ENCODE measurements at places on chromosomes 1 and 21.

DNA sequence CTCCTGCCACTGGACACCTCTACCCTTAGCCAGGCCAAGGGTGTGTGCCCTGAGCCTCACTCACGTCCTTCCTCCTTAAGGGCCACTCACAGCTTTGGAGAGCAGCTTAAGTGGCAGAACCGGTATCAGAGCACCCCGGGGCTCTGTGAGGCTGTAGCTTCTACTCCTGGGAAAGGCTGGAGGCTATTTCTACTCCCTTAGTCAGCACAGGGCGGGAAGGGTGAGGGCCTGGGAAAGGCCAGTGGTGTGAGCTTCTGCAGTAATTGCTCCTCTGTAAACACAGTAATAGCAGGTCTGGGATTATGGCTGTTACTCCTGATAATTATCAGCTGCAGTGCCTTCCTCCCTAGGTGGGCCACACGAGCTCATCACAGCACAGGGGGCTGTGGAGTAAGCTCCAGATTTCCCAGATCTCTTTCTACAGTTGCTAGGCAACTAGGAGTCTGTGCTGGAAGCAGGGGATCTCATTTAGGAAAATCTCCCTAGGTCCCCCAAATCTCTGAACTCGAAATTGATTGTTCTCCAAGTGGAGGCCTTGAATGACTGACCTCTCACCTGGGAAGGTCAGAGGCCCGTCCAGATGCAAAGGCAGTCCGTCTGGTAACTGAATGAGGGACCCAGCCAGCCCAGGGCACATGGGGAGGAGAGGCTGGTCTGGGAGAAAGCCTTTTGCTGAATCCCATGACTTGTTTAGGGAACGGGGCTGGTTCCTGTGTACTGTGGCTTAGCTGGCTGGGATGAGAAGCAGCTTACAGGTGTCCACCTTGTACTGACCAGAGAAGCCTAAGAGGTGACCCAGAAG, 29.3 kb downstream of the IER5 start:
- no peak for DNase-seq

- no peak for DNase-seq
Observed at GRCh38 chr1:219347921-219348391, 174.3 kb downstream of the LYPLAL1 start.

DNA sequence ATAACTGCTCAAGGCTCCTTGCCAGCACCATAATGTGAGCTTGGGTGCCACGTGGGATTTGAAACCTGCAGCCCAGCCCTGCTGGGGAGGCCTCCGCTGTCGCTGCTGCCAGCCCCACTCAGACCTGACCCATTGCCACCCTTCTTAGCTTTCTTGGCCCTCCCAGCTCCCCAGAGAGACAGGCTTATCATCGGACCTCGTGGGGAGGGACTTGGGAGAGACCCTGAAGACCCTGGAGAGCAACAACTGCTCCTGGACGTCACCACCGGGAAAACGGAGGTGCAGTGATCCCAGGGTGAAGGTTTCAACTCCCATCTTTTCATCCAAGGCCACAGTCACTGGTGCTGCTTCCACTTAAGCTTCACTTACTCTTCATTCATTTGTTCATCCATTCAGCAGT, 596.1 kb downstream of the PTPRU start:
- DNase-seq: no peak

- DNase-seq: no peak
Observed at GRCh38 chr1:218575079-218575478, 229.9 kb downstream of the TGFB2 start.

GRCh38 chr1:6497215-6497866, 5.9 kb upstream of the PLEKHG5 start:
- no peak for DNase-seq

- DNase-seq: no peak
Observed at GRCh38 chr21:42770717-42771502, 108.4 kb downstream of the WDR4 start.

- no peak for DNase-seq
Observed at GRCh38 chr1:12516741-12517140, 101.3 kb downstream of the DHRS3 start.

GRCh38 chr1:234398849-234399381, 25.7 kb downstream of the COA6 start:
- DNase-seq: no peak

DNA sequence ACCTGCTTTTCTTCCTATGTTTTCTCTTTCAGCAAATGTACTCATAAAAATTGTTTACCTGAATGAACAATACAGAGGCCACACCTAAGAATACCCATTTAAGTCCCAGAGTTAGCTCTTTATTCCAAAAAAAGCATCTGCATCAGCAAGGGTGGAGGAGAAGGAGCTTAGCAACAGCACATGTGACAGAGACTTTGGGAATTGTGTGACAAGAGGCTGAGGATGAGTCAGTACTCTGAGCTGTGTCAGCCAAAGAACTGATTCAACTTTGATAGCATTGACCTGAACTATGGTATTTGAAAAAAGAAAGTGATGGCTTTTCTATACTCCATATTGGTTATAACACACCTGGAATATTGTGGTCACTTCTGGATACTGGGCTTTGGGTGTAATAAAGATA, 162.7 kb downstream of the ZNF648 start:
- no peak for DNase-seq

DNA sequence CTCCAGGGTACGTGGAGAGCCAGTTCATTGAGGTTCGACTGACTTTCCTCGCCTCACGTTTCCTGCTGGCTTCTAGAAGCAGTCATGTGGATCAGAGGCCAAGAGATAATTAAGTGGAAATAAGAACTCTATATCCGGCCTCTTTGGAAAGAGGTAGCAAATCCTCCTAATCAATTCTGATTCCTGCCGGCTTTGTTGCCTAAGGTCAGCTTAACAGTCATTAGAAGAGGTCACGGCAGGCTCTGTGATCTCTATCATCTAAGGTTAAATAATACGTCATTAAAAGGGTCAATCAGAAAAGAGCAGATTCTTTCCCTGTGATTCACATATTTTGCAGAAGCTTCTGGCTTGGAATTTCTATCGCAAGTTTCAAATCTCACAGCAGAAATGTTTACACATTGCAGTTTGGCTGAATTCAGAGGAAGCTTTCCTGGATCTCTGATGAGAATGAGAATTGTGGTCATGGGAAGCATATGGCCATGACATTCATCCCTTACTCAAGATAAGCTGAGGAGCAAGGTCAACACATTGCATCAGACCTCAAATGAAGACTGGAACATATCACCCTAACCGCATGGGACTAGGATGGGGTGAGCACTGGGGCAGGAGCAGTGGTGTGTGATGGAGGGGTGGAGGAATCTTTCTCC, 189.4 kb downstream of the PBX1 start:
- DNase-seq: peak; percentile 85

DNA sequence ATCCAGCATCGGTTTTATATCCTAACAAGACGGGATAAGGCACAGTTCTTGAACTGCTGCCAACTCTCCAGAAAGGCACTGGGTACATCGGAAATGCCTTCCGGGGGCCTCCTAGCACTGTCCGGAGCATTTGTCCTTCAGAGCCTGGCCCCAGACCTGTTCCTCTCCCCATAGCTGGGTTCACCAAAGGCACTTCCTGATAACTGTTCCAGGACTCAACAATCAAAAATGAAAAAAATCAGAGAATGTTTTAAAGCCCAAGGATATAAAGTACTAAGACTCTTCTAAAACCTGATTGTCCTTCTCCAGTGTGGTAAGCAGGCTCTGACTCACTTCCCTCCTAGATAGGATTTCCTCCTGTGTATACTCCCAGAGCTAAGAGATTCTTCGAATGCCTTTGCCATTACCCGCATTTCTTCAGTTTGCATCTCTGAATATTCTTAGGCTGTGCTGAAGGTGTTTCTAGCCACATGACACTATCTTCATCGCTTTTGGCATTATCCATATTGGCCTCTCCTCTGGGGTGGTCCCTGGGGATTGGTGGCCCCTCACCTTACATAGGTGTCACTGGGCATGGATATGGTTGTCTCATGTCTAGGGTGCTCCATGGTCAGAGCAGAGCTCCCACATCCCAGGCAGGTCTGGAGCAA, 112.9 kb downstream of the ZBTB18 start:
- DNase-seq: peak; percentile 95

DNA sequence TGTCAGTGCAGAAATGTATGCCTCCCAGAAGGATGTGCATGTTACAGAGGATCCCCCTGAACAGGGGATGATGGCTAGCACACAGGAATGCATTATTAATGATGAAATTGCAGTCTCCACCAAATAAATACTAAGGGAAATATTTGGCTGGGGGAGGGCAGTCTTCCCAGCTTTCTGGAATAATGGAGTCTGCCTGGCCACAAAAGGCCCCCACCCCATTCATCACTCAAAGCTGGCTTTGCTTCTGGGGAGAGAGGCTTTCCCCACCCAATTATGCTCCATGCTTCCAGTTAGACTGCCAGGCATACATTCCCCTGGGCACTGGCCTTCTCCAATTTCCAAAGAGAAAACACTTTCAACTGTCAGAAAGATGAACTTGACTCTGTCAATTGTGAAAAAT, 302.7 kb downstream of the SIPA1L2 start:
- no peak for DNase-seq

- DNase-seq: no peak
Observed at GRCh38 chr1:234127026-234127671, 222.7 kb downstream of the SLC35F3 start.

GRCh38 chr1:199859491-199859933, 168.0 kb upstream of the NR5A2 start:
- DNase-seq: peak; percentile 85

DNA sequence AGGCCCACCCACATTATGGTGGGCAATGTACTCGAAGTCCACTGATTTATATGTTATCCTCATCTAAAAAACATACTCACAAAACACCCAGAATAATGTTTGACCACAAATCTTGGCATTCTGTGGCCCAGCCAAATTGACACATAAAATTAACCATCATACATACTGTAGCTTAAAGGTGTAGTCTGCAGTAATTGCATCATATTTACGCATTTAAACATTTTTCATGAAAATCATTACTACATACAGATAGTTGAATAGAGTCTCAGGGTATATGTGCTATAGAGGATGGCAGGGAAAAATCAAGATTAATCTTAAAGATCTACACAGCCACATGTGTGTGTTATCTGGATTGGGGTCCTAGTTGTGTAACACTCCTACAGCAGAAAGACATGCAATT, 14.5 kb downstream of the ZNF697 start:
- DNase-seq: no peak

- DNase-seq: peak; percentile 29
Observed at GRCh38 chr1:81803431-81804110, 2.8 kb downstream of the ADGRL2 start.

DNA sequence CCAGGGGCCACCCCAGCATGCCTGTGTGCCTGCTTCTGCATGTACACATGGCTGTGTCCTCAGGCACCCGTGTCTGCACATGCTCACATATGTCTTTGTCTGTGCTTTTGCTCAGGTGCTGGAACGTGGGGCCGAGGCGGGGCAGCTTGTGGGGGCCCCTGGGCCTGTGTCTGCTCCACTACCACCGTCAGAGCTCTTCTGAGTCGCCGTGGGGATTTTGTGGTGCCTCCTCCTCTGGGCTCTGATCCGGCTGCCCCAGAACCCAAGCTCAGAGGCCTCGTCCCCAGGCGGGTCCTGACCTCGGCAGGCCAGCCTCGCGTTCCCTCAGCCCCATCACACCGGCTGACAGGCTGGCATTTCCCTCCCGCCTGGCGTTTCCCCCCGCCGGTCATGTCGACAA, 104.6 kb upstream of the ACTRT2 start:
- DNase-seq: no peak

DNA sequence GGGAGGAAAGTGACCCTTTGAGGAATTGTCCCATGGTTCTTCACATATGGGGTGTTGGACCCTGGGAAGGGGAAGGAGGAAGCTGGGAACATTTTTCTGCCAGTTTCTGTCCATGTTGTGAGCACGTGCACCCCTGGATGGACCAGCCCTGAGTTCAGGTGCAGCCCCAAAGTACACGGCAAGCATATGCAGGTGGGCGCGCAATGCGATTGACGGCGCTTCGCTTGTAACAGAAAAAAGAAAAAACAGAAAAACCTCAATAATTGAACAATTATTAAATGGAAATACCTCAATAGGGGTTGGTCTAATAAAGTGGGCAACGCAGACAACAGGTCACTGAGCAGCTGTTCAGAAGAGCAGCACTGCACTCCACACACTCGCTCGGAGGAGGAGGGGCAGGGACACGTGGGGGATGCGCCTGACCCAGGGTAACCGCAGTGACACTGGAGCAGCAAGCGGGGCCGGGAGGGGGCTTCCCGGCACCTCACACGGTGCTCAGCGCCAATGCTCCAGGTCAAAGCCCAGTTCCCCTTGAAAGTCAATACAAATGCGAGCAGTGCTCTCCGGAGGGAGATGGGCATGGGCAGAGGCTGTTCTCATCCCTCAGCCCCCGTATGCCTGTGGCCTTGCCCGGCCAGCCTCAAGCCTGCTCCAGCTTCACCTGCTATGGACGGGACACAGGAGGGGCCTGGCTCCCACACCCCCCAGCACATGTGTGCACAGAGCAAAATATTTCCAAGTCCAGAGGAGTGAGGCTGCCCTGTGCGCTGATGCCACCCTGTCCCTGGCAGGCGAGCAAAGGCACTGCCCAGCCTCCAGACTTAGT, 6.6 kb upstream of the ACTRT2 start:
- DNase-seq: no peak

DNA sequence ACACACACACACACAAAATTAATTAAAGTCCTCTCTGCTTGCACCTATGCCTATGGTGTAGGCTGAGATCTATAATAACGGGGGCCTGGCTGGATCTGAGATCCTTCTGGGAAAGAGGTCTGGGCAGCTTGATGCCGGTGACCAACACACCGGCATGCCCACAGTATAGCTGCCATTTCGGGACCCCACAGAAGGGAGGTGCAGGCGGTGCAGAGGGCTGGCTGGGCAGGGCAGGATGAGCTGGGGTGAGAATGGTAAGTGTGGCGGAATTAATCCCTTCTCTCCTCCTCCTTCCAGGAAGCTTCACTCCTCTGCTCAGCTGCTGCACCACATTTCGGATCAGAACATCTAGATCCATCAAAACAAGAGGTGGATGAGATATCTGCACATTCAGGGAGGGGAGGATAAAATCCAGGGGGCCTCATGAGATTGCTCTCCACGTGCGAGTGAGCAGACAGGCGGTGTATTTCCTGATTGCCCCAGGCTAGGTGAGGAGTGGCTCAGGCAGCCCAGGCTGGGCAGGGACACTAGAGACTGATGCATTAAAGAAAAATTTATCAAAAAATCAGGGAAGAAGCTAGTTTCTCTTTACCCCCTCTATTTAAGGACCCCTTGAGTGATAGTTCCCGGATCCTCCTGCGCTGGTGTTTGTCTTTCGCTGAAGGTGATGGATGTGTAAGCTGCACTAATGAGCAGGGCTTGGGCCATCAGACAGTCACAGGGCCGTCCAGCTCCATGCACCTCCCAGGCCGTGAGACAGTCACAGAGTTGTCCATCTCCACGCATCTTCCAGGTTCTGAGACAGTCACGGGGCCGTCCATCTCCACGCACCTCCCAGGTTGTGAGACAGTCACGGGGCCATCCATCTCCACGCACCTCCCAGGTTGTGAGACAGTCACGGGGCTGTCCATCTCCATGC, 449.9 kb downstream of the PTPRU start:
- DNase-seq: no peak

DNA sequence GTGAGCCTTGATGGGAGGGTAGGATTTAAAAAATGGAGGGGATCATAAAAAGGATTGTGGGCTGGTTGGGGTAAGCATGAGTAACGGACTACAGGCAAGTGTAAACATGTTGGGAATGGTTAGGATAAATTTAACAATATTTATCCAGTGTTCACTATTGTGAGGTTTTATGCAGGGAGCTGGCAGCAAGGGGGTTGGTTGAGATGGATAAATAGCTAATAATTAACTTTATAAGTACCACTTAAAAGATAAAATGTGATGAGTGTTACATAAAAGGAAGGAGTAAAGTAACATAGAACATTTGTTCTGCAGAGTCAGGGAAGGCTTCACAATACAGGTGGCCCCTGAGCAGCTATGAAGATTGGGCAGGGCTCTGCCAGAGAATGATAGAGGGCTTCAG, 109.0 kb downstream of the NGF start:
- DNase-seq: no peak
